ENCODE measurements at places on chromosomes 12 and 14.

GRCh38 chr12:107511292-107511691 is 174.3 kb upstream of the PWP1 start:
- no peak for DNase-seq

DNA sequence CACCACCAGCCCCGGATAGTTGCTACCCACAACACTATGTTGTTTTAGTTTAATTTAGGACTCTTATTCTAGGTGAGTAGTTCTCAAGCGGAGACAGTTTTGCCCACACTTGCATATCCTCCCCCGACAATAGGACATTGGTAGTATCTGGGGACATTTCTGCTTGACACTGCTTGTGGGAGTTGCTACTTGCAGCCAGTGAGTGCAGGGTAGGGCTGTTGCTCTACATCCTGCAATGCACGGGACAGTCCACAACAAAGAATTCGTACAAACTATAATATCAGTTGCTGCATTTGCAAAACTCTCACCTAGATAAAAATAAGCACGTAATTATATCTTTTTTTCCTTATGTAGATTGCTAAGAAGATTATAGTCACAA is 111.8 kb upstream of the DNM1L start:
- no peak for DNase-seq

DNA sequence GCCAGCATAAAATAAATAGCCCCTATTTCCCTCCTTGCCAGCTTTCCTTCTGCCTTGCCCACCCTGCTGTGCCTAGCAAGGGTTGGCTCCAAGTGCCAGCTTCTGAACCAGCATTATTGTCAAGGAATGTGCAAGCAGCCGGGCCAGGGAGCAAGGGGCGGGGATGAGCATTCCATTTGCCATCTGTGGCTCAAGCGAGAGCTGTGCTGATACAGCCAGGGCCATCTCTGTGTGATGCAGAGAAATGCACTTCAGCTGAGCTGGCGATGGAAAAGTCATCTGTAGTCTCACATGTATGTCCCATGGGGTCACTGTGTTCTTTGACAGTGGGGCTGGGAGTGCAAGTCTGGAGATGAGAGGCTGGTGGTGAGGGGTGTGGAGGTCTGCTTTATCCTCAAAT is 137.3 kb downstream of the SUDS3 start:
- DNase-seq, result no peak

- peak; percentile 48 for DNase-seq
Measured at GRCh38 chr14:39175445-39176262, 600 bp downstream of the PNN start.

GRCh38 chr14:29857551-29857950 is 70.1 kb downstream of the PRKD1 start:
- DNase-seq, result no peak

DNA sequence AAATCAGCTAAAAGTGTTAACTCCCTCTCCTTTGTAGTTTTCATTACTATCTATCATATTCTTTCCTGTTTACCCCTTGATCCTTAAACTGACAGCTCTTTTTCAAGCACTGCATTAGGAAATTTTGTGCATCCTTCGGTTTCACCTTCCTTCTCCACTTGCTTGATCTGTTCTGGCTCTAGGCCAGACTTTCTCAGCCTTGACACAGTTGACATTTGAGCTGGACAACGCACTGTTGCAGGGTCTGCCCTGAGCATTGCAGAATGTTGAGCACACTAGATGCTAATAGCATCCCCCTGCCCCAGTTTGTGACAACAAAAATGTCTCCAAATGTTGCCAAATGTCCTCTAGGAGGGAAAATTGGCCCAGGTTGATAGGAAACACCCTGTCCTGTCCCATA is 75.4 kb upstream of the KCNJ8 start:
- no peak for DNase-seq

GRCh38 chr12:87020071-87020470 is 763.9 kb upstream of the MGAT4C start:
- DNase-seq, result no peak

DNA sequence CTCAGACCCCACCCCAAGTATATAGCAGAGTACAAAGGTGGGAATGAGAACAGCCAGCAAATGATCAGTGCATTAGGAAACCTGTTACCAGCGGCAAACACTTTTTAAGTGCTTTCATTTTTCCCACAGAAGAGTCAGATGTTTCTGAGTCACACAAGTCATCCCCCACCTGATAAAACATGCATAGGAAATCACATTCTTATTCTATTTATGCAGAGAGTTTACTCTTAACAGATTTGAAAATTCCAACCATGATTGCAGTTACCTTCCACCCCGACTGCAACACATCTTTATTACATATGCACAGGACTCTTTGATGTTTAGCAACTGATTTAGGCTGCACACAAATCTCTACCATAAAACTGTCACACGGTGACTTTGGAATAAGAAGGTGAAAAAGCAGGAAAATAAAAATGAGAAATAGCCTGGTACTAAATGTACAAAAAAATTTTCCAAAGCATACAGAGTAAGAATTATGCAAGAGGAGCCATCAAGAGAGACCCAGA is 236.4 kb downstream of the PAWR start:
- DNase-seq, result no peak

DNA sequence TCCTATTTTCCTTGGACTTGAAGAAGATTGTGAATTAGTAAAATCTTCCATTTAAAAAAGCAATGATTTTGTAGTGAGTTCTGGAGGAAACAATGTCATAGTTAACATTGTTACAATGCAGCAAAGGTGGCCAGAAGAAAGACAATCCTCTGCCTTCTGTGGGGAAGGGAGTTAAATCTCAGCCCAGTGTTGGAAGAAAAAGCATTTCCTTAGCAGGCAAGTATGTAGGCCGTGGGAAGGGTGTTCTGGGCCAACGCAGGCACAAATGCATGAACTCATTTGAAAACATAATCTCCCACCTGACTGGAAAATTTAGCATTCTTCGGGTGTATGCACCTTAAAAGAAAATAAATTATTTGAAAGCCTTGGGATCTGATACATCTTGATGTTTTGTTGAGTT is 258.6 kb downstream of the ADAMTS20 start:
- DNase-seq, result no peak

DNA sequence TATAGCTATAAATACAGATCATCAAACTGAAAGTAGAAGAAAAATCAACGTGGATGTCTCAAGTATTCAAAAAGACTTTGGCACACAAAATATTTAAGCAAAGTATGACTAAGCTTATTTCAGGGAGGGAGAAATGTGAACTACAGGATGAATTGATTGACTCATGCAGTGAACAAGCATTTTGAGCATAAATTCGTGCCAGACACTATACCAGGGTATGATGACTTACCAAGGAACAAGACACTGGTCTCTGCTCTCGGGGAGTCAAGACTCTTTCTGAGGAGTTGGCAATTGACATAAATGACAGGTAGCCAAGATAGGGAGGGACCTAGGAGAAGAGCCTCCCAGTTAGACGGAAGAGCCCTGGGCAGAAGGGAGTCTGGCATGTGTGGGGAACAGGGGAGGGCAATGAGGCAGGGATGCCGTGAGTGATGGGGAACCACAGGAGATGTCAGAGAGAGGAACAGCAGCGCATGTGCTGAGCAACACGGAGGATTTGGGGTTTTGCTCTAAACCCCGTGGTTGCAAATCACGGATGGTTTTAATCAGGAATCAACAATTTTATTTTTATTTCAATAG is 115.2 kb downstream of the TMEM132D start:
- DNase-seq, result no peak

DNA sequence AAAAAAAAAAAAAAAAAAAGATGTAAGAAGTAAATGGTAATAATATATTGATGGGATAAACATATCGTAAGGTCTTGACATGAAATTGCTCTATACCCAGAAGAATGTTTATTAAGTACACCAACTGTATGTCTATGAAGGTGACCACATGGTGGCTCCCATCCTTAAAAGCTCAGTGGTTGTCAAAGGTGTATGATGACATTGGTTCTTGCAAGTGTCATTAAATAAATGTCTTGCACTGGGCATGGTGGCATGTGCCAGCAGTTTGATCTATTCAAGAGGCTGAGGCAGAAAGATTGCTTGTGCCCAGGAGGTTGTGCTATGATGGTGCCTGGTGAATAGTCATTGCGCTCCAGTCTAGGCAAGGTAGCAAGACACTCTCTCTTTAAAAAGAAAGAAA is 10.4 kb downstream of the CCT2 start:
- no peak for DNase-seq

- DNase-seq, result no peak
Measured at GRCh38 chr12:40225984-40226602, 1.3 kb downstream of the LRRK2 start.

GRCh38 chr12:74963867-74964331 is 245.7 kb downstream of the KCNC2 start:
- no peak for DNase-seq

- no peak for DNase-seq
Measured at GRCh38 chr14:100282766-100283419, 23.4 kb downstream of the SLC25A29 start.

DNA sequence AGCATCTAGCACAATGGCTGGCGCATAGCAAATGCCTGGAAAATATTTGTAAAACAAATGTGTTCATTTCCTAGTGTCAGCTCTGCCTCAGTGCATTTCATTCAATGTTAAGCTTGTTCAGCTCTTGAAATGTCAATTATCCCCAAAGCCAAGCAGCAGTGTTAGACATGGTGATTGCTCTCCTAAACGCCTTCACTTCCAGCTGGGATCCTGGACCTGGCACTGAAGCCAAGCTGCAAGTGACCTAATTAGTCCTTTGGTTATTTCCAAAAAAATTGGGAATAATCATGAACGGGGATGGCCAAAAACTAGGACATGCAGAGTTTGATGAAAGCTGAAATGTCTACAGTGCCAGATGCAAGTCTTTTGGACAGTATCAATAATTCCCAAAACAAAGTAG is 54.9 kb upstream of the MDGA2 start:
- no peak for DNase-seq

DNA sequence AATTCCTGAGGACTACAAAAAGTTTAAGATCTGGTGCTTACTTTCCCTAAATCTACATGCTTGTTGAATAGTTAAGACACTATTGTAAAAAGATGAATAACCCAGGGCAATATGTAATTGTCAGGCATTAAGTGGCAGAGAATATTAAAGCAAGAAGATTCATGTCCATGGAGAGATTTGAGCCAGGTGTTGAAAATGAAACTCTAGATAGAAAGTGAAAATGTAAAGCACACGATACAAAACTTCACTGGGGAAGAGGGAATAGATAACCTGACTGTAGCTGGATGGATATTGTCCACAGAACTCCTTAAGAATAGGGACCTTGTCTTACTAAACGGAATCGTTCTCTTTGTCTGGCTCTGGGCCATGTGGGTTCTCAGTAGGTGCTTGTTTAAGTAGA is 5.0 kb downstream of the CAND1 start:
- no peak for DNase-seq

GRCh38 chr12:52766351-52767019 is 10.7 kb downstream of the KRT76 start:
- no peak for DNase-seq

DNA sequence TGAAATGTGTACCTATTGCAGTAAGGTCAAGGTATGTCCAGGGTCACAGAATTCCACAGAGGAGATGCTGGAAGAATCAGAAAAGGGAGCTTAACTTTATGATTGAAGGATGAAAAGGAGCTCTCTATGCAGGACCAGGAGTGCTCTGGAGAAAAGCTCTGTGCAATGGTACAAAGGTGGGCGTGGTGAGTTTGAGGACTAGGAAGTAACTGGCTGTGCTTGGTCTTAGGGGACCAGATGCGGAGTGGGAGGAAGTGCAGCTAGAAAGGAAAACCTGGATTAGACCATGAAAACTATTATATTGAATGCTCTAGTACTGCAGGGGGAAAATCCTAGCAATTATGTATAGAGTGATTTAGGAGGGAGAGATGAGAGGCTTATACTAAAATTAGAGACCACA is 56.8 kb downstream of the BTG1 start:
- DNase-seq, result no peak

GRCh38 chr14:91372671-91373495 is 44.7 kb downstream of the CCDC88C start:
- DNase-seq, result no peak

DNA sequence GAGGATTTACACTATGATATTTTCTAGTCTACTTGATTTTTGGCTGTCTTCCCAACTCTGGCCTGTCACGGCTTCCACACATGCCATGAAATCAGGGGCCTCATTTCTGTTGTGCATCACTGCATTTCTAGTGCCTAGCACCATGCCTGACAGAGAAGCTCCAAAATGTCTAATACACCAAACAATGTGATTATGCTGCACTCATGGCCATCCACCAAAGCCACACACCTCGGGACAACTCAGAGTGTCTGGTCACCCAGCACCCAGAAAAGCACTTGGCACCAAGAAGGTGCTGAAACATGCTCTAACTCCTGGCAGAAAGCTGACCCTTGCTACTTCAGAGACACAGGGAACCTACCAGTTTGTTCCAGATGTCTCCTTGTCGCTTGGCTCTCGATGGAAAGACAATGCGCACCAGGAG is 11.3 kb downstream of the GCN1 start:
- DNase-seq, result no peak

DNA sequence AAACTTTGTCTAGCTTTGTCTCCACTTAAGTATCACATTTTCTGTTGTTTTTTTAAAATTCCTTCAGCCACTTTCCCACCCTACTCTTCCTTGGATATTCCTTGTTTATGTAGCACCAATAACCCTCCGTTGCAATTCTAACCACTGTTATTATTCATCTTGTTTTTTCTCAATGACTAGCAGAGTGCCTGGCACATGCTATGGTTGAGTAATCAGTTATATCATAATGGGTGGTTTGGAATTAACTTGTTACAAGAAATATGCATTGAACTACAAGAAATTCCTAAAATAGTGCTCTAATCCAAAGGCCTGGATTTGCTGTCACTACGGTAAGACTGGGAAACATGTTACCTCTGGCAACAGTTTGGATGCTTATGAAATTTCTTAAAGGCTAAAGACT is 756.6 kb downstream of the NOVA1 start:
- no peak for DNase-seq

All from activated CD8-positive, alpha-beta memory T cell treated with anti-CD3 and anti-CD28 coated beads, Interleukin-2, amount 50 U/mL, for 48 hours (primary cell).